CD4-positive, alpha-beta memory T cell (primary cell): ENCODE measurements at places on chromosomes 5 and 9. TPM values are rescaled to one million over a fixed set of nuclear protein-coding genes. Genes with fewer than 3 reads are reported as not detected.
A peak's percentile ranks its signal among the peaks of the same experiment; 100 is the strongest.

DNA sequence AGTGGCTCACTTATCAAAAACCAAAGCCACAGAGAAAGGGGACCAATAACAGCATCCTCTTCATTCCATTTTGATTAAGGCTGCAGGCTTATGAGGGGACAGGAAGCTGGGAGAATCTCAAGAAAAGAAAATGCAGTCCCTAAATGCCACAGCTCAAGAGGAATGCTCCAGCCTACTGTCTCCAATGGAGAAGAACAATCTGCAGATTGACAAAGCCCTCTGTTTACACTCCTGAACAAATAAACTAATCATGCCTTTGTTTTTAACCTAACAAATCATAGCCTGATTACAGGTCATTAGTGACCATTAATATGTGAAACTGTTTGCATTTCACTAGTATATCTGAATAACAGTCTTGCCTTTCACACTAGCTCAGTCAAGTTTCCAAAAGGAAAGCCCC is 26.5 kb downstream of the PPP2R2B start:
- DNase-seq: no peak

NR3C1 gene
- polyA plus RNA-seq: 125 TPM

ADGRV1 gene
- not detected for polyA plus RNA-seq

PDGFRB gene
- not detected for polyA plus RNA-seq

DNA sequence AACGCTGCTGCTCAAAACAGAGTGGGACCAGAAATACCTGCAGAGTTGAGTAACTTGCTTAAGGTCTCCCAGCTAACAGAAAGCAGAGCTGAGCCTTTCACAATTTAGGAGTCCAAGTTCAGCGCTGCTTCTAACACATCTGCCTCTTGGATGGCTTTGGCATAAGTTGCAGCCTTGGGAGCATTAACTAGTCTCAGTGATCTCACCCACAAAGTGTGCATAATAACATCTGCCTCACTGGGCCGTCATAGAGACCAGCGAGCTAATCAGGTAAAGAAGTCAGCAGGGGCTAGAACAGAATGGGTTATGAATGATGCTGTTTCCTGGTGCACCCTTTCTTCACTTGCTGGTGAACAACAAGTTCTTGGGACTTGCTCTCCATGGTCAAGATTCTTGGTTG is 36.5 kb downstream of the WWC1 start:
- no peak for DNase-seq

- no peak for DNase-seq
Observed at GRCh38 chr5:137186759-137187461, 312.2 kb downstream of the SPOCK1 start.

DNA sequence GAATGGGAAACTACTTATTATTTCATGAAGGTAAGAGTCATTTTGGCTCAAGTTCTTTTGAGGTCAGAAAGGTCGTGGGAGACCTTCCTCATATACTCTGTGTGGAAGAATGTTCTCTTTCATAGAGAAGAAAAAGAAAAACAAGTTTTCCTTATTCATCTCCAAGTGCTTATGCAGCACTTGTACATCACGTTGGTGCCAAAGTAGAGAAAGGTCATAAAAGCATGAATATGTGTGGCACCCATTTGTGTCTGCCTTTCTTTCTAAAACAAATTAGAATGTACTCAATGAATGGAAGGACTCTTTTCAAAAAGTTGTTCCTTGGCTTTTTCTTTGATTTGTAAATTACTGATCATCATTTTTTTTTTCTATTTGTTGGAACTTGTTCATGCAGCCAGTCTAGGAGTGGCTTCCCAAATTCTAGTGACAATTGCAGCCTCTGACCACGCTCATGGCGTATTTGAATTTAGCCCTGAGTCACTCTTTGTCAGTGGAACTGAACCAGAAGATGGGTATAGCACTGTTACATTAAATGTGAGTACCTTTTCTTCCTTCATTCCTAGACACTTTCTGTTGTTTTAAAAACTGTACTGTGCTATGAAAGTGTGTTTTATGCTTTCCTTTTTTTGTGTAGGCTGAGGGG is 122.4 kb downstream of the ADGRV1 start:
- DNase-seq: no peak

SIGMAR1 gene
- 193 TPM for polyA plus RNA-seq

- DNase-seq: no peak
Observed at GRCh38 chr9:129113645-129114304, 2.6 kb downstream of the PTPA start.

GRCh38 chr9:131197160-131197911 is 72.0 kb downstream of the NUP214 start:
- no peak for DNase-seq

ZNF346 gene
- 18.9 TPM for polyA plus RNA-seq

DNA sequence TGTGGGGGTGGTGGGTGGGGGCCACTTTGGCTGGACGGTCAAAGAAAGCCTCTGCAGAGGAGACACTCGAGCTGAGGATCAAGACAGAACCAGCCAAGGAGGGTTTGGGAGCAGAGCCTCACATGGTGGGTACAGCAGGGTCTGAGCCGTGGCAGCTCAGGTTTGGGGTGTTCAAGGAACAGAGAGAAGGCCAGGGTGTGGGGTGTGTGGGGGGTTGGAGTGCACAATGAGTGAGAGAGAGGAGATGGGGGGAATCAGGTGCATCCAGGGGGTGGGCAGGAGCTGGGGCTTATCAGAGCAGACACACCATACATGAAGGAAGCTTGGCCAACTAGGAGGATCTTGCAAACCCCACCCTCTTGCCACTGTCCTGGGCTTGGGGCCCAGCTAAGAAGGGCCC is 140.0 kb downstream of the NSG2 start:
- DNase-seq: no peak

- no peak for DNase-seq
Observed at GRCh38 chr5:77844373-77844622, 68.2 kb upstream of the TBCA start.

DNA sequence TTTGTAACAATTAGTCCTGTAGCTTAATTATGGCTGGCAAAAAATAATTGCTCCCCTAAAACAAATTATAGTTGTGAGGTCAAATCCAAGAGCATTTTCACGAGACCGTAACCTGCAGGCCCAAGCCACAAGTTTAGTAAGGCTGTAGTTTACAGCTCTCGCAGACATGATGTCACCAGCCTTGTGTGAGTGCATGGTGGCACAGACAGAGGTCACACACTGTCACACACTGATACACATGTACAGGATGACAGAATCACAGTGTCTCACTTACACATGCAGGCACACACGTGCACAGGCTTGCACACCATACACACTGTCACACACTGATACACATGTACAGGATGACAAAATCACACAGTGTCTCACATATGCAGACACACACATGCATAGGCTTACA is 518.8 kb downstream of the IRX1 start:
- no peak for DNase-seq

GRCh38 chr5:77151501-77151900 is 59.0 kb upstream of the PDE8B start:
- DNase-seq: no peak

- peak; percentile 57 for DNase-seq
Observed at GRCh38 chr5:115544043-115544435, 536 bp downstream of the FEM1C start.

DNA sequence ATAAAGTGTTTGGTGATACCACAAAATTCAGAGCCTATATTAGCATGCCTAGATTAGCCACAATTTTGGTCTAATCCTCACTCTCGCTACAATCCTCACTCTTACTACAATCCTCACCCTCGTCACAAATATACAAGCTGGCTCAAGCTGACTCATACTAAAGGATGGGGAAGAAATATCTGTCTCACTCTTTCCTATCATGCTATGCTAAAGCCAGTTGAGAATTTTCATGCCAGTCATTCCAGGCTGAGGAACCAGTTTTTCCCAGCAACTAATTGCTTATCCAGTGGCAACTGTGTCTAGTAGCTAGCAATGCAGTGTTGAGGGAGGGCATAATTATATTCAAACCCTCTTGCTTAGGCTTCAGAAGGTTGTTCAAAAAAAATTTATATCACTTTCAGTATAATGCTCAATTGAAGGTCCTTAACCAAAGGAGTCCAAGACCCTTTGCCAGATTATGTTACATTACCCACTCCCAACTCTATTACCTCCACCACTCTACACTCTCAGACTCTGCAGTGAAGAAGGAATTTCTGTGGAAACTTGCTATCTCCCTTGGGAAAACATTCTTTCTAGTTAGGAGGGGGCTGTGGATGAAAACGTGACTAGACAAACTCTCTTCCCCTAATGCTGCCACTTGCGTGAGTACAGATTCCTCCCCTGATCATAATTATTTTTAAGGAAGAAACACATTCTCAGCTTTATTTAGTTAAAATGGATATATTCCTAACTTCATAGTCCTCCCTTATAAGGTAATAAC is 810.3 kb upstream of the ACO1 start:
- DNase-seq: no peak

CD74 gene
- 703 TPM for polyA plus RNA-seq

DNA sequence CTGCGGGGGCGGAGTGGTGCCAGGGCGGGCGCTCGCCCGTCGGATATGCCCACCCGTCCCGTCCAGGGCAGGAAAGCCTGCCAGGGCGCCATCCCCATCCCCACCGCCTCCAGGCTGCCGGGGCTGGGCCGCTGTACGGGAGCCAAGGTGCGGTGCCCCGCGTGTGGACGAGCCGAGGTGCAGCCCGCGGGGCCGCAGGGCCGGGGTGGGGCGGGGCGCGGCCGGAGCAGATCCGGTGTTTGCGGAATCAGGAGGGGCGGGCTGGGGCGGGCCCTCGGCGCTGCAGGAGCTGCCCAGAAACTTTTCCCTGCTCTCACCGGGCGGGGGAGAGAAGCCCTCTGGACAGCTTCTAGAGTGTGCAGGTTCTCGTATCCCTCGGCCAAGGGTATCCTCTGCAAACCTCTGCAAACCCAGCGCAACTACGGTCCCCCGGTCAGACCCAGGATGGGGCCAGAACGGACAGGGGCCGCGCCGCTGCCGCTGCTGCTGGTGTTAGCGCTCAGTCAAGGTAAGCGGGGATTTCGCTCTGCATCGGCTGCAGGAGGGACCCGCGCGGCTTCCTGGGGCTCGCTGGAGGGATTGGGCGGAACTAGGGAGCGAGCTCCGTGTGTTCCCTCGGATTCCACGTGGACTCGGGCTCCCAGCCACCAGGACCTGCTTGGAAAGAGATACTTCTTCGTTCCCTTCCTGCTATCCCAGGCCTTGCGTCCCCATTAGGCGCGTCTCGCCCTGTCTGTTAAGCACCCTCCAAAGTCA is at the start of gene ITGA2:
Gene ITGA2, plus strand, starts transcription at position 328 of the 756 bp plus-strand sequence. Its CDS starts 117 bp downstream, at position 445.
- peak; percentile 6 for DNase-seq

GRCh38 chr5:108548684-108549596 is 167.0 kb upstream of the FBXL17 start:
- no peak for DNase-seq

- DNase-seq: no peak
Observed at GRCh38 chr9:69585571-69585970, 86.6 kb downstream of the APBA1 start.

DNA sequence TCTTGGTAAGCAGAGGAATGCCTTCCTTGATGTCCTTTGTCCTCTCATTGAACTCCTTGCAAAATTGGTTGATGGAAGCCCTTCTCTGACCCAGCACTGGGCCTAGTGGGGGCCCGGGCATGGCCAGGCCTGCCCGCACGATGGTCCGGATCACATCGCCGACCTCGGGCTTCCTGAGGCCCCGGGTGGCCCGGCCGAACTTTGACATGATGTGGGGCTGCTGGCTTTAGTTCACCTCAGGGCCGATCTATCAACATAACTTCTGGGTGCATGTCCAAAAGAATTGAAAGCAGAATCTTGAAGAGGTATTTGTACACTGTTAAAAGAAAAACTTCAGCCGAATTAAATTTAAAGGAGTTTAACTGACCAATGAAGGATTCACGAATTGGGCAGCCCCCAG is 24.1 kb upstream of the GNPDA1 start:
- no peak for DNase-seq
